ENCODE measurements at places on chromosomes 5 and 9.

GRCh38 chr9:31034311-31034710 is 1350.1 kb upstream of the ACO1 start:
- no peak for DNase-seq

GRCh38 chr9:93290495-93291434 is 106.8 kb downstream of the WNK2 start:
- no peak for DNase-seq

DNA sequence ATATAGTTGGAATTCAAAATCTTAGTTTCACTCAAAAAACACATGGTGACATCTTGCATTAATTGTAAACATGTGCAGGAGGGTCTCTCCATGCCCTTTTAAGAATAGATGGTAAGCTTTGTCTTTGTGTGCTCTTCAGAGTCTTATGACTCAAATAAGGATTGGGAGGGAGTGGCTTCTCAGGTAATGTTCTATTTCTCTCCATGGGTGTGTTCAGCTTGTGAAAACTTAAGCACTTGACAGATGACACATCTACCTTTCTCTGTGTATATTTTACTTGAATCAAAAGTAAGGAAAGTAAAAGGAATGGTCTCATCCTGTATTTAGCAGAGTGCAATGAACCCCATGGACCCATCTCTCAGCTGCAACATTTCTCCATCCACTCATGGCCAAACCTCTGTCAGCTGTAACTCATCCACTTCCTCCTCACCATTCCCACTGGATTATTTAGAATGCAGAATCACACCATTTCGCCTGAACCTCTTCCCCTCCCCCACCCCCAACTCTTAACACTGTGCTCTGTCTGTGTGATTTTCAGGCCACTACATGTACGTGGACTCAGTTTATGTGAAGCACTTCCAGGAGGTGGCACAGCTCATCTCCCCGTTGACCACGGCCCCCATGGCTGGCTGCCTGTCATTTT is 82.1 kb downstream of the MAMDC2 start:
- DNase-seq = no peak

GRCh38 chr5:140965905-140966292 is 377 bp upstream of the PCDHAC2 start:
- no peak for DNase-seq

DNA sequence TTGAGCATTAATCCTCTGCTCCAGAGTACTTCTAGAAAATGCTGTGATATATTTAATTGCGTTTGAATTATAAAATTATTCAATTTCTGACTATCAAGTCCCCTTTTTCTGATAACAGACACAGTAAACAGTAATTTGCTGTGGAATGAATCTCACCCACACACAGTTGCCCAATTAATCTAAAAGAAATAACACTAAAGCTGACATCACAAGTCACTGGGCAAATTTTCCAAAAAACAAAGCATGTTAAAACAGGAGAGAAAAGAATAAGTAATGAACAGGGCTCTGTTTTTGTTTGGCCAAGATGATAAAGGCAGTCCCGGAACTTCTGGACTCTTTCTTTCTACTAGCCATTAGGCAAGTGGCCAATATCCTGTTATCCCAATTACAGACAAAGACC is 56.5 kb downstream of the SLC27A6 start:
- DNase-seq = no peak

GRCh38 chr9:136936645-136937170 is 7.8 kb downstream of the FBXW5 start:
- DNase-seq = no peak

- DNase-seq = no peak
These were observed 43.2 kb downstream of the MRRF start for GRCh38 chr9:122307925-122308324.

- DNase-seq = no peak
These were observed 24.9 kb upstream of the ZSWIM6 start for GRCh38 chr5:61307191-61307590.

DNA sequence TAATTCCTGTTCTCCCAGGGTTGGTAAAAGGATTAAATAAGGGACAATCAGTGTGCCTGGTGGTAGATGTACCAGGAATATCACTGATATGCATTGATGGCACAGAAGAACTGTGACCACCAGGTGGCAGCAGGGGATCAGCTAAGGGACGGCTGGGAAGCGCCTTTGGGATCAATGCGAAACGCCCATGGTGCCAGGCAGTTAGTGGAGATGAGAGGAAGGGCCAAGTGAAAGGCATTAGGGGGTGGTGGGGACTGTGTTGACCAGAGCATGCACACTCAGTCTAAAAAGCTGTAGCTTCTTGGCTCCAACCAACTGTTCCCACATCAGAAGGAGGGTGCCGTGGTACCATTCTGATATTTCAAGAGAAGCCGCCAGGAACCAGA is 55.6 kb downstream of the ARHGEF37 start:
- peak; percentile 77 for DNase-seq

- no peak for DNase-seq
These were observed 198.6 kb downstream of the TLE1 start for GRCh38 chr9:81490605-81491331.

- no peak for DNase-seq
These were observed 649.4 kb downstream of the CDH9 start for GRCh38 chr5:26388976-26389375.

DNA sequence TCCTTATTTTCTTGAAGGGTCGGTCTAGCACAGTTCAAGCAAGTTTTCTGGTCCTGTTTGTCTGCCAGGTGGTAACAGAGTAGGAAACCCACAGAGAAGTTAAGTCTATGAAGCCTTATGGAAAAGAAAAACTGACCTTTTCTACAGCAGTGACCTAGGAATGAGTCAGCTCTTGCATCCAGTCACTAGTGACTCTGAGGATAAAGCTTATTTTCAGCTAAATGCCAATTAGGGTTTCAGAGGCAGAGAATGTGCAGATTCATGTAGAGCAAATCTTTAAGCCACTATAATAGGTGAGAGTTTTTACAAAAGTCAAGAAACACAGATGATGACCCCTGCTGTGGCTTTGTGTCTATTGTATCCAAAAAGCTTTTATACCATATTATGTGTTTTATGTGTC is 100.7 kb downstream of the CWC27 start:
- no peak for DNase-seq

- no peak for DNase-seq
These were observed 39.5 kb downstream of the CCNJL start for GRCh38 chr5:160272889-160273288.

DNA sequence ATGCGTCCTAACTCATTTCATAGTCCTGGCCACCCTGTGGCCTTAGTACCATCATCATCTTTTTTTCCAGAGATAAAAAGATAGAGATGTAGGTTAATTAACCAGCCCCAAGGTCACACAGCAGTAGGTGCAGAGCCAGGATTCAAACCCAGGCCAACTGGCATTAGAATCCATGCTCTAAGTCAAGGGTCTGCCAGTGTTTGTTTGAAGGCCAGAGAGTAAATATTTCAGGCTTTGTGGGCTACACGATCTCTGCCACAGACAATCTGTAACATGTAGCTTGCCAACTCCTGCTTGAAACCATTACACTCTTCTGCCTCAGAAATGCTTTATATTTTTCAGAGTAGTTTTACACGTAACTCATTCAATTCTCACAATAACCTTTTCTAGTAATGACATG is 119.6 kb downstream of the EFNA5 start:
- no peak for DNase-seq

GRCh38 chr5:132766020-132766805 is 10.8 kb downstream of the SEPTIN8 start:
- DNase-seq = no peak

DNA sequence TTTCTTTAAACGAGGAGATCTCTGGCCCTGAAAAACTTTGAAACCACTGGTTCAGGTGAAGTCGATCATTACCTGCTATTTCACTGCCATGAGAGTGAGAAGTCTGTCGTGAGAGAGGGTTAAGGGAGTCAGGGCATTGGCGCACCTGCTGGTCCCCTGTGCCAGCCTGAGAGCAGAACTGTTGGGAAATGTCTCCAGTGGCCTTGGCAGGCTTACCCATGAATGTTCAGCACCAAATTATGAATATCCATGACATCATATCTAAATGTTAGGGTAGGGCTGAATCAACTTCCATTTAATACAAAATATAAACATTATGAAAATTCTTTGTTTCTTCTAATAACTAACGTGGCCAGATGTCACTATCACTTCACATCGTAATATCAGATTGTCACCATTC is 379.3 kb downstream of the KDM4C start:
- no peak for DNase-seq

GRCh38 chr5:32506799-32507198 is 62.3 kb upstream of the ZFR start:
- no peak for DNase-seq

DNA sequence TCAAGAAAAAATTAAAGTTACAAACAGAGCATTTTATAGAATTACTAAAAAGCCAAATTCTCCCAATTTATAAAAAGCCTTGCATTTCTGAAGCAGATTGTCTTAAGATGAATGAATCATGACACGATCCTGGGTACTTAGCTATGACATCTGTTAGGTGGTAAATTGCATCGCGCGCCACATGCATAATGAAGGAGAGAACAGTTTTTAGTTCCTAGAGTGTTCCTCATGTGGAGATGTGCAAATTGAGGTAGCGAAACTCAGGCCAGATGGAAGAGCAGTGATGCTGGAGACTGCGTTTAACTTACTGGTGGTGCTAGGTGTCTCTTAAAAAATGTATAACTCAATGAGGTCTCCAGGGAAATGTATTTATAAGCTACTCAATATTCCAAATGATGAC is 516.1 kb downstream of the EFNA5 start:
- no peak for DNase-seq

DNA sequence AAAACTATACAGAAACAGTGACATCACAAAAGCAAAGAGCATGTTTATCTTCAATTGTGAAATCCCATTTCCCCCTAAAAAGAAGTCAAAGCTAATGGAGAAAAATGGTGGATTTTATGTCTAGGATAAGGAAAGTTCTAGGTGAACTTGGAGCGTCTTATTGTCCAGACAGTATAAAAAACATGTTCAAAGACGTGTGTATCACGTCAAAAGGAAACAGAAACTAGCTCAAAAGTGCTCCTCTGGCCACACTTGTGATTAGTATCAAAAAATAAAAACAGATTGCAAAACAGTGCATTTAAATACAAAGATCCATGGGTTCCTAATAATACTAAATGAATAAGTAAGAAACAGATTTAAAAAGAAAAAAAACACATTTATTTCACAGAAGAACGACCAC is 568.9 kb downstream of the ANXA1 start:
- no peak for DNase-seq

GRCh38 chr9:68933434-68934328 is 80.2 kb downstream of the PRKACG start:
- DNase-seq = no peak

- no peak for DNase-seq
These were observed 29.0 kb upstream of the BTNL3 start for GRCh38 chr5:180959661-180960060.

DNA sequence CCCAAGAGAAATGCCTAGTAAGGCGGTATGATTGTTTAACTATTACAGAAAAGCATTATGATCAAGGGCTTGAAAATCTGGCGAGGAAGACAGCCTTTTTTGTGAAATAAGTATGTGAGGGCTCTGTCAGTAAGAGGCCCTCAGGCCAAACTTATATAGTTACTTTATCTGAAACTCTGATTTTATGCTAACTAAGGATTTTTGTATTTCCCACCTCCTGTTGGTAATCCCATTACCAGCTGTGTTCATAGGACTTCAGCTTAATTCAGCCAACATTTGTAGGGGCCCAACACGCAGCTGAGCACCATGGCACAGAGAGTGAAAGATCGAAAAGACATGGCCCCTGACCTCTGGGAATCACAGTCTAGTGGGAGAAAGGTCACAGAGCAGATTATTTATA is 318.3 kb upstream of the WWC1 start:
- DNase-seq = no peak

DNA sequence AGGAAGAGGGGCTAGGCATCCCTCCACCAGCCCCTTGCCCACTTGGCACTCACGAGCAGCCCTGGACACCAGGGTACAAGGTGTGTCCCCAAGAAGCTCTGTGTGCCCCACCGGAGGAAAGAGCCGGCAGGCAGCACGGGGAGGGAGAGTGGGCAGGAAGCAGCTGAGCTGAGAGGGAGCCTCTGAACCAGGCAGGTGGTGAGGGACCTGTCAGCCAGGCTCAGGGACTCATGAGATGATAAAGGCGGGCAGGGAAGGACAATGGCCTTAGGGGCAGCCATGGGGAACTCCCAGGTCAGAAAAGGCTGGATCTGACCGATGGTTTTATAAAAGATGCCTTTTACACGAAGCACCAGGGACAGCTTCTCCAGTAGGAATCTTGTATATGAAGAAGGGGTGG is 112.0 kb downstream of the VAV2 start:
- DNase-seq = no peak

- DNase-seq = no peak
These were observed 2.0 kb downstream of the ENC1 start for GRCh38 chr5:74638544-74638969.

- peak; percentile 45 for DNase-seq
These were observed 11.8 kb upstream of the EXOC3 start for GRCh38 chr5:431001-431710.

GRCh38 chr5:174191850-174192655 is 146.5 kb downstream of the NSG2 start:
- DNase-seq = no peak

- DNase-seq = peak; percentile 75
These were observed 55.2 kb upstream of the FYB1 start for GRCh38 chr5:39274398-39275085.

DNA sequence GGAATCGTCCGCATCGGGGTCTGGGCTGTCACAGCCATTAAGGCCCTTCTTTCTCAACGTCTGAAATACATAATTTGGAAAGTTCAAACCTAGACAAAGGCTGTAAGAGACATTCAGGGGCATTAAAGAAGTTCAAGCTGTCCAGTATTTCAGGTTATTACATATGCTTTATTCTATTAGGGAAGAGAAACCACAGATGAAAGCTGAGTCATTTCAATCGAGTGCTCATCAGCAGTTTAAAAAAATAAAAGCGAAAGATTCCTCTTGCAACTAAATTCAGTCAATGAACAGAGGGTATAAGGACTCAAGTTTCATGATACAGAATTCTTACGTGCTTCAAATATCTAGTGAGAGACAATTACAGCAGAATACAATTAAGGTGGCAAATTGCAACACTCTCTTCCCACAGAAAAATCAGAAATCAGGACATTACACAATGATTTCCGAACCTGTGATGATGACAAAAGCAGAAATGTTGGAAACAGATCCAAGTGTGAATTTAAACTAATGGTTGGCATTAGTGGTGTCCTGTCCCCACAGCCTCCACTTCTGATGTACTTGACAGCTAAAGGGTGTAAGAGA is 121.6 kb downstream of the MEF2C start:
- DNase-seq = no peak

DNA sequence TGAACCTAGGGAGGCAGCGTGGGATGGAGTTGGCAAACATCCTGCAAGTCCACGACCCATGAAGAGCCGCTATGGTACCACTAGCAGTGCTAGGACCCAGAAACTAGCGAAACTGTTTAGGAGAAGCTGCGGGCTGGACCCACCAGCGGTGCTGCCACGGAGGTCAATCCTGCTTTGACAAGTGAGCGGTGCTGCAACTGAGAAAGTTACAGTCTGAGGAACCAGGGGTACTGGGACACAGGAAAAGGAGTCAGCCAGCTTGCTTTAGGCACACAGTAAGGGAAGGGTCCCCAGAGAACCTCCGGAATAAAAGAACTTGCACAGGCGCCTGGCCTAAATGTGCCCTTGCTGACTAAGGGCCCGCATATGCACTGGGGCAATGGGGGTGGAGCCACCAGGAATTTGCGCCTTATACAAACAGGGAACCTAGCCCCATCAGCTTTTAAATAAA is 23.6 kb upstream of the ANXA2R start:
- DNase-seq = no peak

All from KBM-7 (cell line).